ENCODE measurements at places on chromosomes 4 and X. TPM values are rescaled to one million over a fixed set of nuclear protein-coding genes. Genes with fewer than 3 reads are reported as not detected.
A peak's percentile ranks its signal among the peaks of the same experiment; 100 is the strongest.

GRCh38 chr4:14716691-14717090, 285.6 kb upstream of the CPEB2 start:
- no peak overlapping the region for H3K4me3 ChIP-seq
- no peak for DNase-seq
- H3K36me3 ChIP-seq = peaks cover 12% of the 10 kb centered on the region
- H3K27ac ChIP-seq = no peak overlapping the region
- no peaks in the 10 kb centered on the region for H3K4me1 ChIP-seq
- H3K27me3 ChIP-seq = peaks cover 4% of the 10 kb centered on the region

DNA sequence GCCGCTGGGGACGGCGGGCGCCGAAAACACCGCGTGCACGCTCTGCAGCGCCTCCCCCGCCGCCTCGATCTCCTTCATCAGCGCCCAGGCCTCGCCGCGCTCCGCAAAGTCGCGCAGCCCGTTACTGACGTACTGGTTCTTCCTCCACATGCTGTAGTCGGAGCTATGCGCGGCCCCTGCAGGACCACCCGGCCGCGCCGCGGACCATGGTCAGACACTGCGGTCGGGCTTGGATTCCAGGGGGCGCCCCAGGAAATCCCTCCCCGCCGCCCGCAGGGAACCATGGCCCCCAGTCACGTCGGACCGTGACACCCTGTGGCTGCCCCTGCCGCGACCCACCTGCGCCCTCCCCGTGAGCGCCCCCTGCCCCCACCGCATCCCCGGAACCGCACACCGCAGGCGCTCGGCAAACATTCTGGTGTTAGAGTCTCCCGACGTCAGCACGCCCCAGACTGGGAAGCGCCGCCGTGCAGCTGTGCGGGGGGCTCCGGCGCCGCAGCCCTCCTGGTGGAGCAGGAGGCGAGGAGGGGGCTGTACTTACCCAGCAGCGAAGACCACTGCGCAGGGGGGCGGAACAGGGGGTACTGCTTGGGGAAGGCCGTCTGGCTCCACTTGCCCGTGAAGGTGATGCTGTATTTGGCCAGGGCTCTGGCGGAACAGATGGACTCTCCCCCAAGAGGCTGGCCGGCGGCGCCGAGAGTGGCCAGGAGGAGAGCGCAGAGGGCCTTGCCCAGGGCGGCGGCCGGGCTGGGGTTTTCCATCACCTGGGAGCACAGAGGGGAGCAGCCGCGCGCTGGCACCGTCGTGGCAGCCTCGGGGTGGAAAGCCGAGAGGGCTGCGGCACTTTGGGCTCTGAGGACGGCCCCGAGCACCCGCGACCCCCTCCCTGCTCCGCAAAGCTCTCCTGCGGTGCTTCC, 814 bp downstream of the SPON2 start:
- H3K4me3 ChIP-seq = peak overlapping the region; percentile 80
- no peak for DNase-seq
- H3K27me3 ChIP-seq = no peaks in the 10 kb centered on the region
- no peak overlapping the region for H3K27ac ChIP-seq
- H3K4me1 ChIP-seq = peaks cover 29% of the 10 kb centered on the region

GRCh38 chr4:10081218-10081606, 35.4 kb downstream of the WDR1 start:
- H3K27me3 ChIP-seq = no peaks in the 10 kb centered on the region
- no peak overlapping the region for H3K4me3 ChIP-seq
- peaks cover 15% of the 10 kb centered on the region for H3K36me3 ChIP-seq
- peak; percentile 52 for DNase-seq

GRCh38 chr4:75016472-75016871, 83.6 kb downstream of the PARM1 start:
- H3K36me3 ChIP-seq = no peaks in the 10 kb centered on the region
- no peaks in the 10 kb centered on the region for H3K27me3 ChIP-seq
- no peaks in the 10 kb centered on the region for H3K4me1 ChIP-seq
- no peak overlapping the region for H3K4me3 ChIP-seq

DNA sequence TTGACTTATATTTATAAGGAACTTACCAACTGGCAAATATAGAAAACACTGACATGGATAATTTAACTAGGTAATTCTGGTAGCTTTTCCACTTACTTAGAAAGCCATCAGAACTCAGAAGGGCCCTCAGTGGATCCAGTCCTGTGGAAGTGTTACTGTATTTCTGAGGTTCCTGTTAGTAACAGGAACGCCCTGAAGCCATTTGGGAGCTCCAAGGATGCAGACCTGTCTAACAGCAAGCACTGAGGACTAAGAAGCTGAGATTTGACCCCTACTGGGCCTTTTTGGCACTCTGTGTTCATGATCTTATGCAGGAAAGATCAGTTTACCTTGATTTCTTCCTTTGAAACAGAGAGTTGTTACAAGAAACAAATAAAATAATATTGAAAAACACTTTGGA, 46.0 kb upstream of the TLL1 start:
- no peaks in the 10 kb centered on the region for H3K4me1 ChIP-seq
- H3K36me3 ChIP-seq = no peaks in the 10 kb centered on the region
- no peak overlapping the region for H3K27ac ChIP-seq
- H3K4me3 ChIP-seq = no peak overlapping the region
- H3K27me3 ChIP-seq = no peaks in the 10 kb centered on the region

DNA sequence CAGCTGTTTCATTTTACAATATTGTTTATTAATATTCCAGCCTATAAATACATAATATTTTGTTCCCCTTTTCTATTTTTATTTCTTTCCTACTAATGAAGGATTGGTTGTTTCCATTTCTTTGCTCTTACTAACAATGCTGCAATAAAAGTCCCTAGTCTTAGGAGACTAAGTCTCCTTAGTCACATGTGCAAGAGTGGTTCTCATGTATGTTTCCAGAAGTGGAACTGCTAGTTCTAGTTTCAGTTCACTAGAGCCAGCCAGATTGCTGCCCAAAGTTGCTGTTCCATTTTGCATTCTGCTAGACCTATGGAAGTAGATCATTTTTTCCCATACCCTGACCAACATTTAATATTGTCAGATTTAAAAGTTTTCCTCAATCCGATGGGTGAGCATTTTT, 44.3 kb downstream of the CNGA1 start:
- no peaks in the 10 kb centered on the region for H3K36me3 ChIP-seq
- no peak overlapping the region for H3K4me3 ChIP-seq
- no peaks in the 10 kb centered on the region for H3K4me1 ChIP-seq
- no peak for DNase-seq
- H3K27ac ChIP-seq = no peak overlapping the region
- peaks cover 23% of the 10 kb centered on the region for H3K27me3 ChIP-seq

- H3K27ac ChIP-seq = no peak overlapping the region
- H3K27me3 ChIP-seq = no peaks in the 10 kb centered on the region
- H3K4me3 ChIP-seq = no peak overlapping the region
- no peaks in the 10 kb centered on the region for H3K4me1 ChIP-seq
Measured at GRCh38 chr4:66750273-66750672, 795.0 kb downstream of the CENPC start.

GRCh38 chrX:104172788-104173187, 6.5 kb downstream of the FAM199X start:
- no peak for DNase-seq
- H3K27ac ChIP-seq = no peak overlapping the region
- H3K36me3 ChIP-seq = peaks cover 4% of the 10 kb centered on the region

DNA sequence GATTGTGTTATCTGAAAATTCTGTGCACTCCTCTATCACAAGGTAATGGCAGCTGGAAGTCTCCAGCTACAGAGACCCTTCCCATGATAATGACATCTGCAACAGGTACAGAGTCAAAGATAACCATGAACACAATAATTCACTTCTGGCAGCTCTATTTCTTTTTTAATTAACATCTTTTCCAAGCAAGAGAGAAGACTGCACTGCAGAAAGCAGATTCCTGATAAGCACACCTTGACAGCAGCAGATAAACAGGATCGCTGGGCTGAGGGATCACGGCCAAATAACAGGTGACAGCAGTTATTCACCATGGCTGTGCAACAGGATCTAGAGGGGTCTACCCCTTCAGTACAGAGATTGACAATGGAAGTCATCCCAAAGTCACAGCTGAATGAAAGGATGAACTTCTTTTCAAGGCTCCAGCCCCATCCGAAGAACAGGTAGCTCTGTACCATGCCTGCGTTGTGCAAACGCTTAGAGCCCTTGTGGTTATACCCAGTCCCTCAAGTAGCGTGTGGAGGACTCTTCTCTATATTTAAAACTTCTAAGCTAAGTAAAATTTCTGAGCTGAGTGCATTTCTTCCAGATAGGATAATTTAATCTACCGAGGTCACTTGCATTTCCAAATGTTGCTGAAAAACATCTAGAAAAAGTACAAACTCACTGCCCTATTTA, 66.7 kb downstream of the DCHS2 start:
- no peak overlapping the region for H3K27ac ChIP-seq
- DNase-seq = no peak
- H3K36me3 ChIP-seq = no peaks in the 10 kb centered on the region

DNA sequence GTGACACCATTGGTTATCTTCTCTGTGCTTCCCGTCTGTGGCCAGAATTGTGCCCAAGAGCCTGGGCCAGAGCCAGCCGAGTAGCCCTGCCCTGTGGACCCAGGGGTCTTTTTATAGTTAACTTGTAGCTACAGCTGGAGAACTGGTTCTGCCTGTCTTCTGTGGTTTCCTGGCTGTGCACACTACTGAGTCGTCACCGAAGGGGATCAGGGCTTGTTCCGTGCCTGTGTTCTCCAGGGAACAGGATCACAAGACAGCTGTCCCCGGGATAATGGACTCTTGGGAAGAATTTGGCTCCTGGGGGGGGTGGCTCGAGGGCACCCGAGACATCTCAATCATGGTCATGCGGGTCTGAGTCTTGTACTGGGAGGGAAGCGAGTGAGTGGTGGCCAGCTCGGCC, 22.1 kb upstream of the OPN1LW start:
- H3K27me3 ChIP-seq = no peaks in the 10 kb centered on the region
- no peaks in the 10 kb centered on the region for H3K36me3 ChIP-seq
- no peak for DNase-seq
- no peak overlapping the region for H3K4me3 ChIP-seq
- H3K27ac ChIP-seq = no peak overlapping the region

- peaks cover 3% of the 10 kb centered on the region for H3K4me1 ChIP-seq
- no peaks in the 10 kb centered on the region for H3K36me3 ChIP-seq
- no peak for DNase-seq
- peaks cover 6% of the 10 kb centered on the region for H3K27me3 ChIP-seq
- no peak overlapping the region for H3K27ac ChIP-seq
Measured at GRCh38 chr4:174580597-174580996, 58.3 kb upstream of the HPGD start.

Gene RIPPLY1
- total RNA-seq = not detected

Gene ZAR1
- not detected for total RNA-seq

Gene AMTN
- not detected for total RNA-seq

Gene SMIM14
- 2.5 TPM for total RNA-seq

Gene PITX2
- total RNA-seq = not detected

Gene NAP1L3
- total RNA-seq = 0.48 TPM

Gene SYNPO2
- total RNA-seq = 0.17 TPM

Gene PRDM5
- total RNA-seq = not detected

Gene CXorf51B
- not detected for total RNA-seq

Gene SLC16A2
- not detected for total RNA-seq
